ENCODE measurements at places on chromosomes 11 and 22.

GRCh38 chr11:76288166-76288980, 82.1 kb upstream of the WNT11 start:
- peak; percentile 3 for DNase-seq

DNA sequence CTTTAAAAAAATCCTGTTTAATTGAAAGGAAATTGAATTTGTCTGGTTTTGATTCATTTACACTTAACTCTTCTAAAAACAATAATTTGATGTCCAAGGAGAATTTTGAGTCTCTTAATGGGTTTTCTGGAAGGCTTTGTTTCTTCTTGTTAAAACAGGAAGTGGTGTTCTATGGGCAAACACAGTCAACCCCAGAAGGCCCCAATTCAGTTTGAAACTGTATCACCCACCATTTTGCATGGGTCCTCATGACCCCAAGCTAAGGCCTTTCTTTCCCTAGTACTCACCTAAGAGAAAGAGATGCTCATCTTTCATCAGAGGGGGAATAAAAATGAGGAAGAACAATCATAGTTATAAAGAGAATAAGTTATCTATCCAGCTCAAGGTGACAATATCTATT, 10.6 kb downstream of the FLI1 start:
- no peak for DNase-seq

DNA sequence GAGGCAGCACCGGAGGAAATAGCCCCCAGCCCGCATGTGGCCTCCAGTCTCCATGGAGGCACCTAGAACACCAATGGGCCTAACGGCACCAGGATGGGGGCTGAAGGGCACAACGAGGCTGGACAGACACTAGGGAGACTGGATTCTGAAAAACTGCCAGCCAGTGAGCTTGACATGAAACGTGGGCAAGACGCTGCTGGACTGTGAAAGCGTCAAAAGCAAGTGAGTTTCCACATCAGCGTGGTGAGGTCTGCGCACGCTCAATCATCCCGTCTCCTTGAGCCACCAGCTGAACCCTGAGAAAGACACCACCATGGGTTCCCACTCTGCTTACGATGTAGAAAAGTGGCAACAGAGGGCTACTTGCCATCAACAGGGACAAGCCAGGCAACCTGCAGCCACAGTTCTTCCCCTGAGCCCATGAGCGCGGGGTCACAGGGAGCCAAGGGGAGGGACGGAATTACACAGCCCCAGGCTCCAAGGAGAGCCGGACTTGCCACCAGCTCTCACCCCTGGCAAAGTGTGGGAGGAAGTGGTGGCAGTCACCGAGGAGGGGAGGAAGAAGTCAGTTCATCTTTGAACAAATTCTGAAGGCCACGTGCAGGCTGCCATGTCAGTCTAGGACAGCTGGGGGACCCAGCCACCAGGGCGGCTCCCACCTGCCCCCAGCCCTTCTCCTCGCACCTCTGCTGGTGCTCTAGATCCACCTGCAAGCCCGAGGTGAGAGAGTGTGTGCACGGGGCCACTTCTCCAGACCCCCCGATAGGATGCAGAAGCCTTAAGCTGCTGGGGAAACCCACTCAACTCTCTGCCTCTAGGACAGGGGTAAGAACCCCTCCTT, 131.1 kb downstream of the MPPED1 start:
- DNase-seq: no peak

DNA sequence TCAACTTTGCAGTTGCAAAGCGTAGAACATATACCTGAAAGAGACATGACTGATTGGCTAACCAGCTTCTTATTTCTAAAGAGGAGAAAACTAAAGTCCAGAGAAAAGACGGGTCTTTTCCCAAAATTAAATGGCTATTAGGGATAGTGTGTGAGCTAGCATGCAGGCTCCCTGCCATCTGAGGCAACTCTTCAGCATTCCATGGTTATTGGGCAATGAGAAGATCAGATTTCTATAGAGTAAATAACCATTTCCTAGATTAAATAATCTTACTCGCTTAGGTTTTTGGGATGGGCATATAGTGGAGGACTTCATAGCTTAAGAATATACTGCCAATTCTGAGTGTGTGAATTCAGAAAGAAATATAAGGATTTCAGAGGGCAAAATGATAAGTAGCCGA, 95.0 kb downstream of the PDHX start:
- DNase-seq: no peak

Data from stimulated activated CD4-positive, alpha-beta T cell treated with anti-CD3 and anti-CD28 coated beads, TNF-alpha, amount 100 ng/mL, for 1 hour (primary cell).